ENCODE measurements at places on chromosomes 4 and X.

GRCh38 chrX:9912351-9913145 is 54.6 kb upstream of the CLDN34 start:
- no peak for DNase-seq

- DNase-seq: no peak
These were observed 13.8 kb downstream of the ACSL4 start for GRCh38 chrX:109719264-109719663.

DNA sequence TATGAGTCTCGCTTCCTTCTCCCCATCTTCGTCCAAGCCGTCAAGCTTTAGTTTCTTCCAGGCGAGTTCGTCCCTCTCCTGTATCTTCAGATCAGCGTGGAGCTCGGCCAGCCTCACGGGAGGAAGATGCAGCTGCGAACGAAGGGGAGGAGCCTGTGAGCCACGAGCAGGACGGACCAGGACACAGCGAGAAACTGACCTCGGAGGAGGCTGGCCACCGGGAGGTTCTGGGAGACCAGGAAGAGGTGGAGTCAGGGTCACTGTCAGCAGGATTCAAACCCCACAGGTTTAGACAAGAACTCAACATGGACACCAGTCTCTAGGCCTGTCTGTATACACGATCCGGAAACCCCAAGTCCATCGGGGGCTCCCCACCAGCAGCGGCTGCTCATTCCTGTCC is 7.3 kb downstream of the LRPAP1 start:
- DNase-seq: no peak

GRCh38 chr4:76738086-76738931 is 159.6 kb downstream of the SOWAHB start:
- DNase-seq: no peak

Data from HuH-7 (cell line).